ENCODE measurements at places on chromosomes 13 and 19. TPM values are rescaled to one million over a fixed set of nuclear protein-coding genes. Genes with fewer than 3 reads are reported as not detected.

Gene SLC27A1
- total RNA-seq: 10.5 TPM

Gene MEIOSIN
- total RNA-seq: not detected

GRCh38 chr19:57465680-57466381 is 8.9 kb upstream of the VN1R1 start:
- no peak for DNase-seq

DNA sequence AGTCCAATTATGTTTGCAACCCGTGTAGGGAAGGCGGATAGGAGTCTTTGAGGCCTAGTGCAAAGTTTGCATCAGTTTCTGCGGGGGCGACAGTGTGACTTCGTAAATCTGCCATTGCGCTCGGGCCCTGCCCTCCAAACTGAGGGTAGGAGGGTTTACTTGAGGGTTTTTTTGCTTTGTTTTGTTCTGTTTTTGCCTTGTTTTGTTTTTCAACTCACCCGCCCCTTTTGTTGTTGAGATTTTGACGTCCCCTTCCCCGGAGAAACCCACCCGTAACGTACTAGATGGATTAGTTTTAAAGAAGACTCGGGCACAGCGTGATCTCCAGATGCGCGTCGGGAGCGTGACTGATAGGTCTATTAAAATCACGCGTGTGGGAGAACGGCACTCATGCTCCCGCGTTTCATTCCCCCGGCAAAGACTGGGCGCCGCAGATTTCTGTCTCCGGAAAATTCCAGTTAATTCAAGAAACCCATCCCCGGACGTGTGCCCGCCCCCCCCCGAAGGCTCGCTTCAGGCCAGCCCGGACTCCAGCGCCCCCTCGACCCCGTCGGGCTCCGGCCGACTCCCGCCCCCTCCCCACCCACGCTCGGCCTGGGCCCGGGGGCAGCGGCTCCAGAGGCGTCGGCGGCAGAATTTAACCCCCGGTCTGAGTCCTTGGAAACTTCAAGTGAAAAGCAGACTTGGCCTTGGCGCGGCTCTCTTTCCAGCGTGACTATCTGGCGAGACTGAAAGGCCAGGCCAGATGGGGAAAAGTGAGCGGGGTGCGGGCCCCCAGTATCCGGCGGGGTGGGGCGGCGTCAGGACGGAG is 5.0 kb downstream of the SOX1 start:
- no peak for DNase-seq

DNA sequence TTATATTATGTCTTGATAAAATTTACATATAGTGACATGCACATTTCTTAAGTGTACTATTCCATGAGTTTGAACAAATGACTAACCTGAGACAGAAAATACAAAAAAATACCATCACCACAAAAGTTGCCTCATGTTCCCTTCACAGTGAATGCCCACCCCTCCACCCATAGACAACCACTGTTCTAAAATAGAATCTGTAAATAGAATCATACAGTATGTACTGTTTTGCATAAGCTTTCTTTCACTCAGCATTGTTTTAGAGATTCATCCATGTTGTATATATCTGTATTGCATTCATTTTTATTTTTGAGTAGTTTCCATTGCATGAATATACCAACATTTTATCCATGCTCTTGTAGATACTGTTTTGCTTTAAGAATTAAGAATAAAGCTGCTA is 23.3 kb upstream of the RBM26 start:
- no peak for DNase-seq

DNA sequence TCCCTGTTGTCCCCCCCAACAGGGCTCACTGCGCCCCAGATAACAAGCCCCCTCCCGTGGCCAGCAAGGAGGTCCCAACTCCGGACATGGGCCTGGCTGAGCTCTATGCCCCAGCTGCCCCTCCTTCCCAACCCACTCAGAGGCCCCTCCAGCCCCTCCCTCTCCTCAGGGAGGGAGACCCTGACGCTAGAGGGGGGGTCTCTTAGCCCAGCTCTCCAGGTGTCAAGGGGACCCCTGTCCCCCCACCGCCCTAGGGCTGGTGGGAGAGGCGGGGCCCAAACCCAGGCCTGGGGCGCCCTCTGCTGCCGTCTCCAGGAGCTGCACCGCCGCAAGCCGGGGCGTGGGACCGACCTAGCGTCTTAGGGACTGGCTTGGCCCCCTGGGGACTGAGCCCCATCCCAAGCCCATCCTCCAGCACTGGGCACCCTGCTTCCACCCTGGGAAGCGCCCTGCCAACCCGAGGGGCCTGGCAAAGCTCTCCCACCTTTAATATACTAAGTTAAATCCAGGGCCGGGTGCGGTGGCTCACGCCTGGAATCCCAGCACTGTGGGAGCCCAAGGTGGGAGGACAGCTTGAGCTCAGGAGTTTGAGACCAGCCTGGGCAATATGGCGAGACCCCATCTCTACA is 1.4 kb downstream of the GRIN3B start:
- peak; percentile 45 for DNase-seq

Gene CERS4
- 40.4 TPM for total RNA-seq

Gene OR2Z1
- total RNA-seq: not detected

GRCh38 chr13:107066355-107066754 is 498.4 kb upstream of the ARGLU1 start:
- no peak for DNase-seq

DNA sequence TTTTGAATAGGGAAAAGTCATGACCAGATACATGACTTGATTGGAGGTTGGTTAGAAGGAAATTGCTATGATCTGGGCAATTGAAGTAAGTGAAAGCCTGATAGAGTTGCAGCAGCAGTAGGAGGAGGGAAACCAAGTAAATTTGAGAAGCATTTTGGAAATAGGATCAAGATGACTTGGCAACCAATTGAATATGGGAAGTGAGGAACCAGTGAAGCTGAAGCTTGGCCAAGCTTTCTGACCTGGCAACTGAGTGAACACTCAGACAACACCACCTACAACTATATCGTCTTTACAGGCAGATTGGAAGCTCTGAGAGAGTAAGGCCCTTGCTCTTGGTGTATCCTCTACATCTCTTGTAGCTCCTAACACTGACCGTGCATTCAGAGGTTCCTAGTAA is 16.2 kb upstream of the KATNAL1 start:
- no peak for DNase-seq

GRCh38 chr13:111258637-111259036 is 61.8 kb upstream of the TEX29 start:
- no peak for DNase-seq

DNA sequence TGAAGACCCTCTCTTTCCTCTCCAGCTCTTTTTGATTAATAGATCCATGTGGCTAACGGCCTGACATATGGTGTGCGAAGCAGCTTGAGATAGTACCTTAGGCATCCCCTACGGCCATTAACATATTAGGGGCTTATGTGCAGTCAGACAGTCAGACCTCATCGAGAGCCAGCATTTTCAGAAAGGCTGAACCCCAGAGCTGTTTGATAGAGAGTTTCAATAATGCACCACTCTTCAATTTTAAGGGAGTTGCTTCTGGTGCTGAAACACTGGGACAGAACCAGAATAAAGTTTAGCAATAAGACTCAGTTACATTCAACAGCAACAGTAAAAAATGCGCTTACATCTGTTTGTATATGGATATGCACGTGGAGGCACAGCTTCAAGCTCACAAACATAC is 10.8 kb downstream of the POU4F1 start:
- DNase-seq: no peak

- no peak for DNase-seq
Observed at GRCh38 chr13:66704110-66704509, 526.0 kb downstream of the PCDH9 start.

Gene ZNF317
- 46.8 TPM for total RNA-seq

- DNase-seq: no peak
Observed at GRCh38 chr13:33045851-33046592, 29.8 kb downstream of the KL start.
